ENCODE measurements at places on chromosomes 7 and 10.
A peak's percentile ranks its signal among the peaks of the same experiment; 100 is the strongest.

DNA sequence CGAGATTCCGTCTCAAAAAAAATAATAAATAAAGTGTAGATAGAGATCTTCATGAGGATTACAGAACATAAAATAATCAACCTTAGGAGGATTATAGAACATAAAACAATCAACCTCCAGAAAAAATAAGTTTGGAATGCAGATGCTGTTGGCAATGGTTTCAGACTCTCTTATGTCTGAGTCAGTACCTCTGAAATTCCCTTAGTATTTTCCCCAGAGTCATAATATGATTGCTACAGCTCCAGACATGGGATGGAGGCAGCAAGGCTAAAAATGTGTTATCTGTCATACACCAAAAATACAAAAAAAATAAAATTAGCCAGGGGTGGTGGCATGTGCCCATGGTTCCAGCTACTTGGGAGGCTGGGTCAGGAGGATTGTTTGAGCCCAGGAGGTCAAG is 22.2 kb downstream of the CADPS2 start:
- no peak for DNase-seq

- DNase-seq: peak; percentile 29
Observed at GRCh38 chr7:129423700-129424410, 10.4 kb upstream of the STRIP2 start.

DNA sequence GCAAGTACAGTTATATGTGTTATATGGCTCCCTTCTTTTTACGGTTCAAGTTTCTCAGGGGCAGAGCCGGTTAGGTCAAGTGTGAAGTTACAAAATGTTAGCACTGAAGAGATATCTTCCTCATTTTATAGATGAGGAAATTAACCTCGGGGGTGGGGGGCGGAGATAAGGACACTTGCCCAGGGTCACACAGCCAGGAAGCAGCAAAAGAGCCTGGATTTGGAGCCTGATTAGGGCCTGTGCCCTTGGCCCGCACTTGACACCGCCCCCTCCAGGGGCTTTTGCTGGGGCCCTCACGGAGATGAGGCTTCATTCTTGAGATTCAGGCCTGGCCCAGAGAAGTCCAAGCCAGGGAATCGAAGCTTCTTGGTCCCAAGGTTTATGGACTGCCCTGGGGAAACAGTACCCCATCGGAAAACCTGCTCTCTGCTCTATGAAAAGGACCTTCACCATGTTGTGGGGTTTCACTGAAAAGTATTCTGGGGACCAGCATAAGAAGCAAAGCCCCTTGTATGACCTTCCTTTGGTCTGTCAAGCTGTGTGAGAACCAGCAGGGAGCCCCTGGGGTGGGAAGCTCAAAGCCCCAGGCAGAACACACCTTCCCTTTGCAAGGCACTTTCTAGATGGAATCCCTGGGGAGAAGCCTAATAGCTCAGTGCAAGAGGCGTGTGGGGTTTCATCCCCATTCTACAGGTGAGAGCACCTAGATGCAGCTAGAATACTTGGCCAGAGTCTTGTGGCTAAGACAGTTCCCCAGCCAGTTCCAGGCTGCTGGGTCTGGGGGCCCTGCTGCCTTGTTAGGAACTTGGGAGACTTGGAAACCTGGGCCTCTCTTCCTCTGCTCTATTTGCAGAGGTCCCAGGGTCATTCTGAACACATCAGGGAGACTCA is 21.9 kb downstream of the UNC5B start:
- no peak for DNase-seq

GRCh38 chr7:73833251-73833919 is 2.6 kb downstream of the CLDN4 start:
- DNase-seq: no peak

GRCh38 chr7:150982351-150982750 is 4.2 kb upstream of the KCNH2 start:
- no peak for DNase-seq

DNA sequence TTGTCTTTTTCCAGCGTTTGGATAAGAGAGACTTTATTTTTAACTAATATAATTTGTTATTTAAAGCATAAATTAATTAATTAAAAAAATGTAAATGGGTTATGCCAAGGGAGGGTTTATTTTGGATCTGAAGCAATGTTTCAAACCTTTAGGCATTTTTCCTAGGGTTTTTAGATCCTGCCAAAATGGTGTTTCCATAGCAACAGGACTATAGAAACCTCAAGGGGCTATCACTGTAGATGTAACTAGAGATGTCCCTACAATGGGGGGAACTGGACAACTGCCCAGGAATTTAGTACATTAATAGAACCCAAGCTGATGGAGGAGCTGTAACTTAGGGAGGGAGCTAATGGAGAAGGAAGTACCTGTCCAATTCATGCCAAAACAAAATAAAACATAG is 57.3 kb downstream of the SLC39A12 start:
- no peak for DNase-seq

DNA sequence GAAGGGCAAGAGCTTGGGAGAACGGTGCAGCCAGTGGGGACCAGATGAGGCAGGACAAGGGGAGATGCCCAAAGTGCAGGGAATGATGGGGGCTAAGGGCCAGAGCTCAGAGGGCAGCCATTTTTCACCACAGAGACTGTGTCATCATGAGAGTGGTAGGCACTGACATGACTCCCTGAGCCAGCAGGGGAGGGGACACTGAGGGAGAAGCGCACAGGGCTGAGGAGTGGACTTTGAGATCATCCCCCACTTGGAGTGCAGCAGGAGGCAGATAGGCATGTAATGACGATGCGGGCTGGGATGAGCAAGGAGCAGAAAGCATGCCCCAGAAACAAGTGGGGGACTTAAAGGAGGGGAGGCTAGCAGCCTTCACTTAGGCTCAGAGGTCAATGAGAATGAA is 5.2 kb upstream of the SMKR1 start:
- DNase-seq: no peak

All from EL (cell line).